ENCODE measurements at places on chromosomes 6 and 20.
A peak's percentile ranks its signal among the peaks of the same experiment; 100 is the strongest.

- no peak for DNase-seq
Measured at GRCh38 chr6:145148776-145149175, 586.5 kb downstream of the EPM2A start.

- peak; percentile 79 for DNase-seq
Measured at GRCh38 chr6:161100072-161100471, 108.5 kb downstream of the MAP3K4 start.

DNA sequence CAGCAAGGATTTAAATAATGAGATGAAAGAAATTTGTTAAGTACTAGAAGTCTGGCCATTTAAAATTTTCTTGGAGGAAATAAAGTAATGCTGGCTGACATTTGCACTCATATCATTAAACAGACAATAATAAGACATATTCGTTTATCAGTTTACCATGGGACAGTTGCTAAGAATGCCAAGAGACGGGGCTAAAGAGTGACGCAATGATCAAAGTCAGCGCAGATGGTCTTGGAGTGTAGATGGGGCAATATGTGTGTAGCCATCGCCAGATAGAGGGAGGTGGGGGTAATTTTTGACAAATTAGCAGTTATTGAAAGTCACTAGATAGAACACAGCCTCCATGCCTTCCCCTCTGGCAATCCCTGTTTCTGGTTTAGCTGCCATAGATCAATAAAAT is 413.2 kb upstream of the JAG1 start:
- no peak for DNase-seq

GRCh38 chr6:27866357-27867050 is 45.7 kb downstream of the OR2B2 start:
- DNase-seq, result peak; percentile 67

DNA sequence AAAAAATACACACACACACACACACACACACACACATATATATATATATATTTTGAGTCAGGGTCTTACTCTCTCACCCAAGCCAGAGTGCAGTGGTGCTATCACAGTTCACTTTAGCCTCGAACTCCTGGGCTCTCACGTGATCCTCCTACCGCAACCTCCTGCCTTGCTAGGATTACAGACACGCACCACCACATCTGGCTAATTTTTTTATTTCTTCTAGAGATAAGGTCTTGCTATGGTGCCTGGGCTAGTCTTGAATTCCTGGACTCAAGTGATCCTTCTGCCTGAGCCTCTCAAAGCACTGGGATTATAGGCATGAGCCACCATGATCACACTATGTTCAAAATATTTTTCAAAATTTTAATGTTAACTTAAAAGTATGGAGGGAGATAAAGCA is 43.5 kb downstream of the NUP153 start:
- DNase-seq, result no peak

DNA sequence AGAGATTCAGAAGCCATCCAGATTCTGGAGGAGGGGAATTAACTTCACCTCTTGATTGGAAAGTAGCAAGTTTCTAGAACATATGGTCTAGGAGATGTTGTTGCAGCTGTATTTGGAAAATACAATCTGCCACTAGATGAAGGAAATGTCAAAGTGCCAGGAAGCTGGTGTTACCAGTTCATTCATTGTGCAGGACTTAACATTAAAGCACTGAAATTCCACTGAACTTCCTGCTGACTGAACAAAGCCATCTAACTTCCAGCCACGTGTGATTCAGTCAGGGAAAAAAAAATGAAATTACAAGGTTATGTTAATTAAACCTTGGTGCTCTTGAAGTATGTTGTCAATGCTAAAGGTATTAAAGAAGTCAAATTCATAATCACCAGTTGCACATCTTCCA is 321.5 kb upstream of the SASH1 start:
- peak; percentile 13 for DNase-seq

- DNase-seq, result no peak
Measured at GRCh38 chr6:143562143-143562542, 50.6 kb upstream of the FUCA2 start.

- DNase-seq, result no peak
Measured at GRCh38 chr20:60011512-60012507, 53.6 kb downstream of the CDH26 start.

- no peak for DNase-seq
Measured at GRCh38 chr20:24977797-24978196, 14.8 kb downstream of the APMAP start.

- DNase-seq, result no peak
Measured at GRCh38 chr20:10560686-10561085, 113.1 kb downstream of the JAG1 start.

GRCh38 chr6:33974030-33974429 is 170.2 kb upstream of the MLN start:
- DNase-seq, result no peak

GRCh38 chr20:42576167-42576566 is 613.5 kb downstream of the PTPRT start:
- peak; percentile 10 for DNase-seq

- DNase-seq, result no peak
Measured at GRCh38 chr20:46400828-46401477, 5.5 kb downstream of the ELMO2 start.

DNA sequence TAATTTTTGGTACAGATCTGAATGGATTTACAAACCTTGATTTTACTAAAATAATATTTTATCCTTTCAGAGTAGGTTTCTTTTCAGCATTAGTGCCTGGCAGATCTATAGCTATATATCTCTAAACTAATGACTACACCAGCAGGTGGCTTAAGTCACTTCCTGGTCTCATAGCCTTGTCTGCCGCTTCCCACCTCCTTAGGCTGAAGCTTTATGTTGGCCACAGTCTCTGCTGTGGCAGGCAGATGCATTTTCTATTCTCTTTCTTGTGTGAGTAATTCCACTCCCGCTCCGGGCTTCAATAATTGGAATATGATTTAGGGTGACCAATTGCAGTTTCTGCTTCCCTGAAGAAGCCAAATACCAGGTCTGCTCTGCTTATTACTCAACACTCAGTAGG is 226.8 kb upstream of the HS3ST5 start:
- no peak for DNase-seq

DNA sequence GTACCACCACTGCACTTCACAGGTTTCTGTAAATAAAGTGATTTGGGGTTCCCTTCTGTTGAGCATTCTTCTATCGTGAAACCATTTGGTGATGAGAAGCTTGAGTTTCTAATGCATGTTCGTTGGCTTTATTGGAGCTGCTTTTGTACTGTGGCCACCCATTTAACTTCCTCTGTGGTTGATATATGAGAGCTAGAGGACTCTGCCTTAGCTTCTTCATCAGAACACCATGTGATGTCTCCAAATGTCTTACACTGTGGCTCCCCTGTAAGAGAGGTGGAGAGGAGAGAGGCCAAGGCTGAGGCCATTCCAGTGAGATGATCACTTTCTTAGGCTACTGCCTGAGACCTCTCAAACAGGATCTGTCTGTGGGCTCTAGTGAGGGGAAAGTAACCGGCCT is 114.5 kb downstream of the SLC16A10 start:
- no peak for DNase-seq

- DNase-seq, result peak; percentile 79
Measured at GRCh38 chr6:17042422-17043147, 59.3 kb upstream of the STMND1 start.

DNA sequence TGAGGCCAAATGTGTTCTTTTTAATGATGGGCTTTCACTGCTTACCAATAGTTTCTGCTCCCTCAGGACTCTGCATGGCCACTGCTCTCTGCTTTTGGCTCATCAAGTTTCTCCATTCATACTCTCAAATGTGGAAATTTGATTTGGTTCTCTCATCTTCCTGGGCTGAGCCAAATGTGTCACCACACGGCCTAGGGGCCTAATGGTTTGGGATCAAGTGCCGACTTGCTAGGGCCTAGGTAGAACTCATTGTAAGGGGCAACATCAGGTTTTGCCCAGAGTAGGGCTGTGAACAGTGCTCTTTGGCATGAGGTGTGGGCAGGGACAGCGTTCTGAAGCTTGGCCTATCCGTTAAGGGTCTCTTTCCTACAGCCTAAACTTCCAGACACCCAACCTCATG is 3.9 kb upstream of the MRPS10 start:
- no peak for DNase-seq

DNA sequence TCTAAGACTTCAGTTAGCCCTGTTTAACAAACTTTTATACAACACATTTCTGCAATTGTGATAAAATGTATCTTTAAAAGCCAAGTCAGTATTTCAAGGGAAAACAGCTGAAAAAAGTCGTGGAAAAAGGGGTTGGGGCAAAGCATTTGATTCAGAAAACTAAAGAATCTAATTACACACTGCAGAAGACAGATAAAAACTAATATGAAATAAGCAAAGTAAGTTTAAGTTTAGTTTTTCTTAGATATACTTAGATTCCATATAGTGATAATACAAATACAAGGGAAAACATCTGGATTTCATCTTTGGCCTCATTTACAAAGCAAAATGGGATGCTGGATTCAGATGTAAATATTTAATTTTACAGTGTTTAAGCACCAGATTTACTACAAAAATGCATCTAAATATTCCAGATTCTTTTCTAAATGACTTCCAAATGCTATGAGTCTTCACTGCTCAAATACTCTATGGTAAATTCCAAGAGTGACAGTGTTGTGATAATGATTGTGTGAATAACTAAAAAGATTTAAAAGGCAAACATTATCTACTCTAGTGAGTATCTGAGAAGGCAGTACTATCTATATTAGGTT is 1.5 kb upstream of the ADNP start:
- DNase-seq, result no peak

- no peak for DNase-seq
Measured at GRCh38 chr6:162973980-162974379, 246.2 kb downstream of the PACRG start.

GRCh38 chr20:11457488-11457887 is 460.2 kb upstream of the BTBD3 start:
- peak; percentile 42 for DNase-seq

- no peak for DNase-seq
Measured at GRCh38 chr20:24690408-24690807, 221.0 kb downstream of the SYNDIG1 start.

DNA sequence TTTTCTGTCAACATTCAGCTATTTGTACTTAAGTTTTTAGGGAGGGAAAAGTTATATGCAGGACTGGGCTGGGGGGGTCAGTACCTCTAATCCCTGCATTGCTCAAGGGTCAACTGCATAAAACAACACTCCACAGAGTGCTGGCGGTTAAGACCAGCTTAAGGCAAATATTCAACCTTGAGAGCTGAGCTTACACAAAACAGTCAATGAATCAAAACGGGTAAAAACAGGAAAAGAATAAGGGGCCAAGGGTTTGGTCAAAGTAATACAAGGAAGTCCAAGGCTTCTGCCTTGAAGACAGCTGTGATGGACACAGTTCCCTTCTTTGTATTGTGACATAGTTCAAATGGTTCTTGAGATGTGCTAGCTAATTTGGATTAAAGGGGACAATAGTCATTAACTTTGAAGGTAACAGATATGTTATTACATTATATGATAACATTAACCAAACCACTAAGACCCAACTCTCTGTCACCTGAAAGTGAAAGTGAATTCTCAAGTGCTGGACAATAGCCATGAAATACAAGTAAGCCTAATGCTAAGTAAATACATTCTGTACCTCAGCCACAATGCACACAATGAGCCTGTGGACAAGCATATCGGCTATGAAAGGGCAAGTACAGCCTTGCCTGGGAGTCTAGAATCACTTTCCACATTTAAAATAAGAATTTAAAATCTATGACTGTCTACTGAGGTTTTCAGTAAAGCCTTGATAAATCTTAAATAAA is 106.8 kb downstream of the PDE10A start:
- DNase-seq, result peak; percentile 65

GRCh38 chr6:13072686-13073347 is 255.5 kb downstream of the TBC1D7 start:
- DNase-seq, result no peak

Data from kidney tubule cell (primary cell).